ENCODE measurements at places on chromosomes 13 and 19.
A peak's percentile ranks its signal among the peaks of the same experiment; 100 is the strongest.

- DNase-seq, result no peak
Measured at GRCh38 chr19:38679839-38680238, 32.4 kb downstream of the ACTN4 start.

GRCh38 chr13:113952151-113952982 is 21.5 kb downstream of the C13orf46 start:
- DNase-seq, result no peak

GRCh38 chr19:57240311-57241090 is at the start of gene ZNF805:
ZNF805 (plus strand) TSS chr19:57240632; CDS start chr19:57240892, 260 bp downstream.
- peak; percentile 50 for DNase-seq

DNA sequence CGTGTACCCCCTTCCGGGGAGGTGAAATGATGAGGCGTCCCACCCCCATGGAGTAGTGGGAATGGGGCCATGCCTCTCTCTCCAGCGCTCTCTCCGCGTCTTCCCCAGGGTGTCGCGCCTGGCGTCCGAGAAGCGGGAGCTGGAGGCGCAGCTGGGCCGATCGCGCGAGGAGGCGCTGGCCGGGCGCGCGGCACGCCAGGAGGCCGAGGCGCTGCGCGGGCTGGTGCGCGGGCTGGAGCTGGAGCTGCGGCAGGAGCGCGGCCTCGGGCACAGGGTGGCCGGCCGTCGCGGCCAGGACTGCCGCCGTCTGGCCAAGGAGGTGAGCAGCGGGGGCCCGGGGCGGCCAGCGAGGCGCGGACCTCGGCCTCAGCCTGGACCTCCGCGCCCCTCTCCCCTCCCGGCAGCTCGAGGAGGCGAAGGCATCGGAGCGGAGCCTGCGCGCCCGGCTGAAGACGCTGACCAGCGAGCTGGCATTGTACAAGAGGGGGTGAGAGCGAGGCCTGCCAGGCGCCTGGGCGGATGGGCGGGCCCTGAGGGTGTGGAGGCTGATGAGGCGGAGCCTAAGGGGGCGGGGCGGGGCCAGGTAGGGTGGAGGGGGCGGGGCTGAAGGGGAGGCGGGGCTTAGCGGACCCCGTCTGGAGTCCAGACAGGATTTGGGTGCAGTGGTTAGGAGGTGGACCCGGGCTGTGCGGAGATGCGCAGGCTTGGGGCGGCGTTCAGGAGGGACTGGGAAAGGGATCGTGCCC is 7.7 kb downstream of the PGLYRP1 start:
- DNase-seq, result no peak
